ENCODE measurements at places on chromosomes 13 and 19. TPM values are rescaled to one million over a fixed set of nuclear protein-coding genes. Genes with fewer than 3 reads are reported as not detected.

Gene GNA15
- total RNA-seq = 22.8 TPM

Gene CLDN10
- not detected for total RNA-seq

Gene PGLYRP2
- 0.08 TPM for total RNA-seq

Gene ZNF728
- not detected for total RNA-seq

Gene LMTK3
- total RNA-seq = 3.7 TPM

DNA sequence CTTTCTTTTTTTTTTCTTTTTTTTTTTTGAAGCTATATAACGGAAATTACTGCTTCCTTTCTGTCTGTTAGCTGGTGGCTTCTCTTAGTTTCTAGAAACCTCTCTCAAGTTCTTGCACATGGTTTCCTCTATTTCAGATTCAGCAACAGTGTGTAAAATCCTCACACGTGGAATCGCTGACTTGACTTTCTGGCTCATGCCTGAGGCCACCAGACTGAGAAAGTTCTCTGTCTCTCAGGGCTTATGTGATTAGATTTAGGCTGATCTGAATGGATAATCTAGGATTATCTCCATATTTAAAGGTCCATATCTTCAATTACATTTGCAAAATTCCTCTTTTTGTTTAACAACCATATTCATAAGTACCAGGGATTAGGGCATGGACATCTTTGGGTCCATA lies 856.3 kb upstream of the SLITRK6 start:
- H3K27ac ChIP-seq = no peak overlapping the region
- H3K27me3 ChIP-seq = no peaks in the 10 kb centered on the region
- no peak overlapping the region for H3K4me3 ChIP-seq
- H3K4me1 ChIP-seq = no peaks in the 10 kb centered on the region
- no peak for DNase-seq

DNA sequence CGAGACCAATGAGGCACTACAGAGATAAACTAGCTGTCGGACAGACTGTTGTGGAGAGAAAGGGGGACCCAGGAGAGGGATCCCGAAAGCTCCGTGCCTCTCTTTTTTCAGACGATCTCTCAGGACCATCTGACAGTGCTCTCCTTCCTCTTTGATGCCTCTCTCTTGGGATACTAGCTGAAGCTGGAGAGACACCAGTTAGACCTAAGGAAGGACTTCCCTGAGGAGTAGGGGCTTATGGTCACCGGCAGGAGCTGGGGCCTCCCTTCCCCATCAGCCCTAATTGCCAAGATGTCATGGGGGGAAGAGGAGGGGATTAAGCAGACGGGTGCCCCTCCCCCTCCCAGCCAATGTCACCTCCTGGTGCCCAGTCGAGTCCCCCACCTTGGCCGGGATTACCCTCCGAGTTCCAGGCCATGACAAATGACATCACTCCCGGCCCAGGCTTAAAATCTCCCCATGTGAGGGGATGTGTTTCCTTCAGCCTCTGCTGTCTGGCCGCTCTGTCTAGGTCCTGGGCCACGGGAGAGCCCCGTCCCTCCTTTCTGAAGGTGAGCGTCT lies at the start of gene CRX:
Gene CRX (plus strand): TSS at position 478 of the 561 bp plus-strand sequence. CDS start 12,507 bp downstream, outside the sequence.
- peaks cover 38% of the 10 kb centered on the region for H3K27me3 ChIP-seq
- peaks cover 3% of the 10 kb centered on the region for H3K4me1 ChIP-seq

- peaks cover 10% of the 10 kb centered on the region for H3K4me1 ChIP-seq
- no peak overlapping the region for H3K4me3 ChIP-seq
- no peak for DNase-seq
- no peaks in the 10 kb centered on the region for H3K36me3 ChIP-seq
- H3K27me3 ChIP-seq = no peaks in the 10 kb centered on the region
- H3K27ac ChIP-seq = no peak overlapping the region
Measured at GRCh38 chr13:75645141-75645540, 9.0 kb downstream of the LMO7 start.

GRCh38 chr13:32314271-32315237 lies 609 bp downstream of the ZAR1L start:
- H3K27me3 ChIP-seq = no peaks in the 10 kb centered on the region
- peak; percentile 69 for DNase-seq
- H3K4me1 ChIP-seq = peaks cover 43% of the 10 kb centered on the region
- peak overlapping the region; percentile 89 for H3K4me3 ChIP-seq
- H3K36me3 ChIP-seq = peaks cover 18% of the 10 kb centered on the region

GRCh38 chr19:16461630-16462051 lies 10.1 kb downstream of the EPS15L1 start:
- no peaks in the 10 kb centered on the region for H3K27me3 ChIP-seq
- DNase-seq = no peak
- H3K36me3 ChIP-seq = no peaks in the 10 kb centered on the region
- H3K27ac ChIP-seq = peak overlapping the region; percentile 10
- H3K4me3 ChIP-seq = no peak overlapping the region

- DNase-seq = no peak
- no peak within 1 kb of the TSS for H3K27ac ChIP-seq
- H3K4me3 ChIP-seq = no peak within 1 kb of the TSS
- H3K4me1 ChIP-seq = no peaks in the 10 kb centered on the region
- peaks cover 25% of the 10 kb centered on the region for H3K27me3 ChIP-seq
Measured at GRCh38 chr19:46296722-46297461, at the start of gene HIF3A. HIF3A (plus strand) TSS chr19:46297042; CDS start chr19:46297077, 35 bp downstream.

All from activated CD4-positive, alpha-beta T cell treated with anti-CD3 and anti-CD28 coated beads, Interleukin-2, amount 10 ng/mL, durations not matched to agents 7 days and 5 days (primary cell).